ENCODE measurements at places on chromosomes 7 and 10.

DNA sequence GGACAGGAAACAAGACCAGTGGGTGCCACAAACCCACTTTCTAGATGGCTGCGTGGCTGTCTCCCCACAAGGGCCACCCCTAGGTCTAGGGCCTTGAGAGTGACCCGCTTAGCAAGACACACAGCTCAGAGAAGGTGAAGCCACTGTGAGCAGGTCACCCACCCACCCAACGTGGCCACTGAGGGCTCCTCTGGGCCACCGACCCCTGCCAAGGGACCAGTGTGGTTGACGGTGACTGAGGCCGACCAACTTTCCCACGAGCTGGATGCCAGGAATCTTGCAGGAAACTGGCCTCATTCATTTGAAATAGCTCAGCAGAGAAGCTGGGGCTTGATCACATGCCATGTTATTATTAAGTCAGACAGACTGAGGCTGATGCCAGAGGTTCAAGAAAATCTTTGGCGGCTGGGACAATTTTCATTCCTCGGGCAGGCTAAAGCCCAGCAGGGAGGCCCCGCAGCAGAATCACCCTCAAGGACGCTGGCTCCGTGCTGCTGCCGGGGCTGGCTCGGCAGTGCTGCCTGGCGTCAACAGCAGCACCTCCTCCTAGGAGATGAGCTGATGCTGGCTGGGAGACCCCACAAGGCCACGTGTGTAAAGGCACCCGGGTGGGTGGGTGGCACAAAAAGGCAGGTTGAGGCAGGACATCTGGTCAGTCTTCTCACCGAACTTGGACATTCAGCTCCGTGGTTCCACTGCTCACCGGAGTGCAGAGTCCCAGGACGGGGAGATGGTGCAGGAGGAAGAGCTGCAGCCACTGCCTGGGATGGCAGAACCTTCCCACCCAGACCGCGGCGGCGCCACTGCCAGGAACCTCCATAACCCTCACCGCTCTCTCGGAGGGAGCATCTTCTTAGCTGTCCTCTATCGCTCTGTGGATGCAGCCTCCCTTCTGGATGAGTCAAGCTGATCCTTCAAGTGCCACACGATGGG is 57.8 kb downstream of the ZRANB1 start:
- peak; percentile 69 for DNase-seq

DNA sequence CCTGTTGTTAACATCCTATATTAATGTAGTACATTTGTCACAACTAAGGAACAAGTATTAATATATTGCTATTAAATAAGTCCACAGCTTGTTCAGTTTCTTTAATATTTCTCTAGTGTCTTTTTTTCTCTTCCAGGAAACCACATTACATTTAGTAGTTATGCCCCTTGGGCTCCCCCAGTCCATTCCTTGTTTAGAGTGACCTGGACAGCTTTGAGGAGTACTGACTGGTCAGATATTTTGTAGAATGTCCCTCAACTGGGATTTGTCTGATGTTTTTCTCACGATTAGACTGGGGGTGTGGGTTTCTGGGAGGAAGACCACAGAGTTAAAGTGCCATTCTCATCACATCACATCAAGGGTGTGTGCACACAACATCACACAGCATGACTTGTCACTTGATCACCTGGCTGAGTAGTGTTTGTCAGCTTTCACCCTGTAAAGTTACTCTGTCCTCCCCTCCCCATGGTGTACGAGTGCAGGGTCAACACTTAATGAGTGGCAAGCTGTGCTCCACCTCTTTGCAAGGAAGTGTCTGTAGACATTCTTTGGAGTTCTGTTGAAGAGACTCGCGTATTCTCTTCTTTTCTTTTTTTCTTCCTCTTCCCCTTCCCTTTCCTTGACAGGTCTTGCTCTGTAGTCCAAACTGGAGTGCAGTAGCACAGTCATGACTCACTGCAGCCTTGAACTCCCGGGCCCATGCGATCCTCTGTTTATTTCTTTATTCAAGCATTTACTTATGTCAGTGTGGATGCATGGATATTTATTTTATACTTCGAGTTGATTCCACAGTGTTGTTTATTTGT is 10.2 kb downstream of the LMTK2 start:
- no peak for DNase-seq

DNA sequence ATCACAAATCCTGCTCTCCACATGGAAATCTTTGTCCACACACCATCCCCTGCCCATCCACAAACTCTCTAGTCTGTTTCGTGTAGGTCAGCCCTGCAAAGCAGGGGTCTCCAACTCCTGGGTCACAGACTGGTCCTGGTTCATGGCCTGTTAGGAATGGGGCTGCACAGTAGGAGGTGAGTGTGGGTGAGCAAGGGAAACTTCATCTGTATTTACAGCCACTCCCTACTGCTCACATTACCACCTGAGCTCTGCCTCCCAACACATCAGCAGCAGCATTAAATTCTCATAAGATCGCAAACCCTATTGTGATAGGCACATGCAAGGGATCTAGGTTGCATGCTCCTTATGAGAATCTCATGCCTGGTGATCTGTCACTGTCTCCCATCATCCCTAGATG is 242.1 kb downstream of the FGFR2 start:
- DNase-seq, result no peak

GRCh38 chr7:99124751-99125504 is 19.0 kb downstream of the SMURF1 start:
- DNase-seq, result no peak

DNA sequence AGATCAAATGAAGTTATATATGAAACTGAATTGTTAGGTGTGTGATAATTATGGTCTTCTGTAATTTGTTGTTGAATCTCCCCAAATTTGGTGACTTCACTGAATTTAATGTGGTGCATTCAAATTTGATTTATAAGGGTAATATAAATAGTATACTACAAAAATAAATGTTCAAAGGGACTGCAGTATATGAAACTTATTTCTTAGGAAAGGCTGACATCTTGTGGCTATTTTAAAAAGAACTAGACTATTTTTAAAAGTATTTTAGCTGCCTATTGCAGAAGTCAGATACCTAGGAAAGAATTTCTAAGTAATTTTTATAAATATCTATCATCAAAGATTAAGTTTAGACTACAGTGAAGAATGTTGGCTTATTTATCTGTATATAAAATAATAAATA is 36.6 kb downstream of the ATRNL1 start:
- no peak for DNase-seq

GRCh38 chr7:150972023-150972468 is 6.1 kb downstream of the KCNH2 start:
- DNase-seq, result no peak

Data from thoracic aorta (tissue), 2 donors.